ENCODE measurements at places on chromosomes 3 and 15.

- DNase-seq, result no peak
Observed at GRCh38 chr3:55482496-55483195, 4.5 kb downstream of the WNT5A start.

DNA sequence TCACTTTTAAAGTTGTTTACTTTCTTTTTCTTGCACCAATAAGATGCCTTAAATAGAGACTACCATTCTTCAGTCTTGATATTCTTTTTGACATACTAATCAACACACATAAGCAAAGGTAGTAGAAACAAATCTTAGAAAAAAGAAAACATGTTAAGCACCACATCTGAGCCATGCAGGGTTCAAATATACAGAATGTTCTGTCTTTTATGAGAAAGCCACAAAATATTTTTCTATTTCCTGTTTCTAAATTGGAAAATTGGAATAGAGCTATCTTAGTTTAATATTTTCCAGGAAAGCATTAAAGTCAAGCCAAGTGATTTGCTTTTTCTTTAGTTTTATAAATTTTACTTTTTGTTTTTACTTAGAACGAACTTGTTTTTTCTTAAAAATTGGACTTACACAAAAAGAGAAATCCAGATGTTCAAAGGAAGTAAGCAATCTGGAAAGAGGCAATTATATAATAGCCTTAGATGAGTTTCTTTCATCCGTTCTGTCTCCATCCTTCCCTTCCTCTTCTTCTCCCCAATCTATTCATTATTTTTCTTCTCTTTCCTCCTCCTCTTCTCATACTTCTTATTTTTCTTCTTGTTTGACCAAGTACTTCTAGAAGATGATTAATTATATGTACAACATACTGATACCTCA, 731.7 kb downstream of the SQOR start:
- DNase-seq, result no peak

DNA sequence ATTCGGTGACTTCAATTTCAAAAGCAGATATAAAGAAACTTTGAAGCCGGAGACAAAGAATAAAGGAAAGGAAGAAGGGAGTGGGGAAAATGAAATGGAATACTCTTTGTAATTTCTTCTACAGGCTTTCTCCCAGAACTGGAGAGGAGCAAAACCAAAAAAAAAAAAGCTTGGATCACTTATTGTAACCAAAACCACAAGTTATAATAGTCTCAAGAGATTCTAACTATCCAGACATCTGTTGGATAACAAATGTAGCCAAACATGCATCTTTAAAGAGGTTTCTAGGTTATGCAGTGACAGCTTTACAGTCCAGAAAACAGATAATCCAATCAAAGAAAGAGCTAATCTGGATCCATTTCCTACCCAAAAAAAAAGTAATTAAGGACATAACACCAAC, 36.2 kb downstream of the VGLL3 start:
- DNase-seq, result no peak

GRCh38 chr3:8538913-8539312, 37.3 kb downstream of the LMCD1 start:
- no peak for DNase-seq

DNA sequence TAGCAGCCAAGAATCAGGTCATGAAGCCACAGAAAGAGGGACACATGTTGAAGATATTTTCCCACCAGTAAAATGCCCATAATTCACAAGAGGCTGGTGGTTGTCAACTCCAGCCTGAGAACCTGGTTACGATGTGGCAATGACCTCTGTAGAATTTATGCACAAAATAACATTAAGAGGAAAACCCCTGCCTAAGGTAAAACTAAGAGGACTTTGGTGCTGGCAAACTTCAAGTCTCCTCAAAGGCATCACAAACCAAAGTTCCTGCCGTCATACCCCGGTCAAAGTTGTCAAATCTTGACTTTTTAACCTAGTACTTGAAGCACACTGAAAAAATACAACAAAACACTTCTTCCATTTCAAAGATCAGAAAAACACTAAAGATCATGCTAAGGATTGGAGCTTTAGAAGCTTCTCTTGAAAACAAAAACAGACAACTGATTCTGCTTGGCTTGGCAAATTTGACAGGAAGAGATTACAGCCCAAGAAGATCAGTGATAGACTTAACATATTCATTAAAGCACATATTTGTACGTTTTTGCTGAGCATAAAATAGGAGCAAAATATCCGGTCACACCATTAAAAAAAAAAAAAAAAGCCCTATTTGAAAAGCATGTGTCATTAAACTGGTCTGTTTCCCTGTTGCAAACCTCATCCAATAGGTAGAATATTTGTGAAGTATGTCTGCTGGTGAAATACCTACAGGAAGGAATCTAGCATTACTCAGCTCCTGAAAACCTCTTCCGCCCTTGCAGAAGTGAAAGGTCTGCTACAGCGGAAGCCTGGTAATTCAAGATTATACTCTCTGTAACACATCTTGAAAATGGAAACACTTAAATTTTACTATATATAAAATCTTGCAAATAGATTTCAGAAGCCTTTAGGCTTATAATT, 22.8 kb downstream of the EIF4E3 start:
- peak; percentile 2 for DNase-seq

- no peak for DNase-seq
Observed at GRCh38 chr15:48929661-48930060, 34.1 kb downstream of the SHC4 start.

DNA sequence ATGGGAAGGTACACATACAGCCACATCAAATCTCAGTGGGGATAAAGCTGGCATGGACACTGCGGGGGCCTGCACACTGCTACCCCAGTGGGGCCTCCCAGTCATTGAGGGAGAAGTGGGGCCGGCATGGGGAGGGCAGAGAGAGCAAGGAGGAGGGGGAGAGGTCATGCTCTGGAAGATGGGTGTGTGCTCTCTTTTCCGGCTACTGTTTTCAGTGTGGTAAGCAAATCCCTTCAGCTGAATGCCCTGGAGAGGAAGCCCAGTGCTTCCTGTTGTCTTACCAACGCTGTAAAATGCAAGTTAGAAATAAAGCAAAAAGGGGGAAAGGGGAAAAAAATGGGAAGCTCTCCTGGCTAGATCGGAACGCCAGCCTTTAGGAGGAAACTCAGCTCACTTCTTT, 30.8 kb downstream of the NRROS start:
- DNase-seq, result no peak

DNA sequence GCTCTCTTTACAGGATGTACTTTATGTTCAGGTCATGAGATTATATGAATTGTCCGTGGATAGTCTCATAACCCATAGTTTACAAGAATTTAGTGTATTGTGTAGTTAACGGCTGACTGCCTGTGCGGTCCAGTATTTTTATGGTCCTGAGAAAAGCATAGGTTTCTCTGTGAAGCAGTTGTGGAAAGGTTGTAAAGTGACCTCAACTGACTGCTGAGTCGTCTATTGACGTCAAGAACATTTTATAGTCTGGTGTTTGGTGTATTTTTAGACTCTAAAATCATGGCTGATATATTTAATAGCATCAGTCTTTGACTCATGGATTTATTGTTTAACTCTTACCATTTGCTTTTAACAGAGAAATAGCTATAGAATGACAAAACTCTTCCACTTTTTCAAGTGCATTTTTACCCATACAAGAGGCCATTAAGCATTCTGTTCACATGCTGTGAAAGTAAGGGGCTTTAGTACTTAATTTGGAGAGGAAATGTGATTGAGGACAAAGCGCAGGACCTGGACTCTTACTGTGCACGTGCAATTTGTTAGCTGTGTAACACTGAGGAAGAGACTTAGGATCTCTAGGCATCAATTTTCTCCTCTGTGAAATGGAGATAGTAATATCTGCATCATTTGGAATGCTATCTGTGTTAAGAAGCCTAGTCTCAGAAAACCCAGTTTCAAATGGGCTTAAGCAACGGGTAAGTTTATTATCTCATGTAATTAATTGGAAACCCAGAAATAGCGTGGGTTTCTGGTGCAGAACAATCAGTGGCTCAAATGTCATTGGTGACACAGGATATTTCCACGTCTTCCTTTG, 240.8 kb downstream of the NFKBIZ start:
- no peak for DNase-seq

DNA sequence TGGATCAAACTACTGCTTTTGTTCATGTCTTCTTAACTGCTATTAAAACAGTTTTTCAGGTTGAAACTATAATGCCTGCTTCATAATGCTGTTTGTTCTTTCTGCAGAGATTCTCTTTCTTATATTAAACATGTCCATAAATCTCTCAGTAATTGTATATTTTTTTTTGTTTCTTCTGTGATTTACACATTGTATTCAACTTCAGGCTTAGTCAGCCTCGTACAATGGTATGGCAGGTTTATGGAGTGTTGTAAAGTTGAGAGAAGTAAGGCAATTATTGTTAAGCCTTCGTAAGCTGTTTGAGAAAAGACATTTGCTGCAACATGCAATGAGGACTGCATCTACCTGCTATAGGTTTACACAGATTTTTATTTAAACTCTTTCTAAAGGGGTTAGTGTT, 977.1 kb downstream of the DIPK2A start:
- no peak for DNase-seq

- no peak for DNase-seq
Observed at GRCh38 chr3:149442851-149443544, 31.5 kb upstream of the TM4SF4 start.

DNA sequence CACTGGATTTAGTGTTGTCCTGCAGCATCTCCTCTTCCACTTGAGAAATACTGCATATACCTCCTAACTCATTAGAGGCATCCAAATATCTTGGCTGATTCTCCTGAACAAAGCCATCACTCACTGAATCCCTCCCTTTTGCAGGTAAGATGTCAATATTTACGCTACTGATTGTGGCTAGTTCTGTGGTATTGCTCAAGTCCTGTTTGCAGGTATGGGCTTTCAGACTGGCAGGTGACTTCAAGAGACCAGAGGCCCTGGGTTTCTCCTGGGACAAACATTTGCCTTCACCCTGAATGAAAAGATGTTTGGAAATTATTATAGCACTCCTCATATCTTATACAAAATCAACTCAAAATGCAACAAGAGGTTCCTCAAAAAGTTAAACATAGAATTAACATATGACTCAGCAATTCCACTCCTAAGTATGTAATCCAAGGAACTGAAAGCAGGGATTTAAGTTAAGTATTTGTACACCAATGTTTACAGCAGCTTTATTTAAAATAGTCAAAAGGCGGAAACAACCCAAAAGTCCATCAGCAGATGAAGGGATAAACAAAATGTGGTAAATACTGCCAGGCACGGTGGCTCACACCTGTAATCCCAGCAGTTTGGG, 18.6 kb downstream of the NEK4 start:
- no peak for DNase-seq

DNA sequence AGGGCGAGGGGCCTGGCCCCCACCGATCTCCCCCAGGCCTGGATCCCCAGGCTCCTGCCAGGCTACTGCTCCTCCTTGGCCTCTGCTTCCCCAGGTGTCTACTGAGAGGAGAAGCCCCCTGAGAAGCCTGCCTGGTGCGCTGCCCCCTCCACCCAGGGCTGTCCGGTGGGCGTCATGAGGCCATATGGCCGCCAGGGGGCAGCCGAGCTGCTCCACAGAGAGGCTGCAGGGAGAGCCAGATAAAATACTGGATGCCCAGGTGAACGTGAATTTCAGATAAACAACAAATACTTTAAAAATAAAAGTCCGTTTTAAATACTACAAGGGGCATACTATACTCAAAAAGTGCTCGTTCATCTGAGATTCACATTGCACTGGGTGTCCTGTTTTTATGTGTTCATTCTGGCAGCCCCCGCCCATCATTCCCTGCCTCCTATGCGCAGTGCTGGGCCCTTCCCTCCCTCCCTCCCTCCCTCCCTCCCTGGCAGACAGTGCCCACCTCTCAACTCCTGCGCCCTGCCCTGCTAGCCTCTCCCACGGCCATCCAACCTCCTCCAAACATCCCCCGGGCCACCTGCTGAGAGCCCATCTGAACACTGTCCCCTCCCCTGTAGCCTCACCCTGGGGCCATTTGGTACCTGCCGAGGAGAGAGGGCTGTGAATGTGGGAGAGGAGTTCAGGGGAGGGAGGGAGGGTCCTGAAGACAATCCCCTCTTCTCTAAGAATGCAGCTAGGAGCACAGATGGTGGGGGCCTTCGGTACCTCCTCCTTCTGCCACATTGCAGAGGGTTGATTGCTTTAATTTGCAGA, 29.6 kb downstream of the PSTPIP1 start:
- peak; percentile 42 for DNase-seq

GRCh38 chr3:80068459-80068858, 300.7 kb upstream of the ROBO1 start:
- no peak for DNase-seq

DNA sequence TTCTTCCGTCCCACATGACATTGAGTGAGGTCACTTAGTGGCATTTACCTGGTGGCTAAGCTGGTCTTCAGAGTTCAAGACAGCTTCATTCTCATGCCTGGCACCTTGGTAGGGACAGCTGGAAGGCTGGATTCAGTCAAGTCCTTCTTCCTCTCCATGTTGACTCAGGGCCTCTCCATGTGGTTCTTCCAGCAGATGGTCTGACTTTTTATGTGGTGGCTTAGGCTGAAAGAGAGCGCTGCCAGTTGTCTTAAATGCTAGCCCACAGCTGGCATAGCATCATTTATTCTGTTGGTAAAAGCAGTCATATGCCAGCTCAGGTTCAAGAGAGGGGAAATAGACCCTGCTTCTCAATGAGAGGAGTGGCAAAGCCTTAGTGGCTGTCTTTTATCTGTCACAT, 53.0 kb upstream of the CTDSPL start:
- DNase-seq, result no peak

DNA sequence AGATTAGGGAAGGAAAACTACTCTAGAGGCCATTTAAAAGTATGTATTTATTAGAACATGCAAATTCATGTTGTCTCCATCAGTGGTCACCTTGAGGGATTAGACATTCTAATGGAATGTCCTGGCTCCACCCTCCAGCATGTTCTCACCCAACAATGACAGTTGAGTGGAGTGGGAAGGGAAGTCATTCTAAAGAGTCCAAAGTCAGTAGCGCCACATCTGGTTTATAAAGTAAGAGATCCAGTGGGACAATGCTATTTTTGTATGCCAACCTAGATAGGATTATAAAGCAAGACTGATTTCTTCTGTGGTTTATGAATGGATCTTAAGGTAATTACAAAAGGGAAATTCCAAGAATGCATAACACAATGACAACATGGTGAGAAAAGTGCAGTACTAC, 33.3 kb downstream of the SLC24A1 start:
- DNase-seq, result no peak
